ENCODE measurements at places on chromosomes 5 and 9.

GRCh38 chr5:2866662-2867372 lies 115.3 kb upstream of the IRX2 start:
- DNase-seq: no peak

- no peak for DNase-seq
Measured at GRCh38 chr5:102153003-102153759, 142.9 kb downstream of the SLCO4C1 start.

- DNase-seq: no peak
Measured at GRCh38 chr9:89863837-89864236, 259.0 kb downstream of the GADD45G start.

DNA sequence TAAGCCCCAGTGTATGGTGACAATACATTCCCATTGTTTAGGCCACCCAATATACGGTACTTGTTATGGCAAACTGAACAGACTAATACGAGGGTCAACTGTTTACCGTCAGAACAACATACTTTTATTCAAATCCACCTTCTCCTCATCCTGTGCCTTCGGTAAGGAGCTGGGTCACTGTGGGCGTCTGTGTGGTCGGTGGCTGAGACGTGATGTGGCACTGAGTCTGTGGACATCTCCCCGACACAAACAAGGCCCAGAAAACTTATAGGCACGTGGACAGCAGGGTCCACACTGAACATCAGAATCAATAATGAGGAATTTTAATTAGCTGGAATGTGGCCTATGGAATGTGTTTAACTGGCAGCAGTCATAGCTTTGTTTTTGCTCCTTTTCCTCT lies 154.3 kb upstream of the IRX2 start:
- no peak for DNase-seq

- DNase-seq: no peak
Measured at GRCh38 chr9:126546036-126546435, 67.7 kb upstream of the LMX1B start.

- no peak for DNase-seq
Measured at GRCh38 chr5:75659791-75660450, 48.7 kb downstream of the ANKDD1B start.

DNA sequence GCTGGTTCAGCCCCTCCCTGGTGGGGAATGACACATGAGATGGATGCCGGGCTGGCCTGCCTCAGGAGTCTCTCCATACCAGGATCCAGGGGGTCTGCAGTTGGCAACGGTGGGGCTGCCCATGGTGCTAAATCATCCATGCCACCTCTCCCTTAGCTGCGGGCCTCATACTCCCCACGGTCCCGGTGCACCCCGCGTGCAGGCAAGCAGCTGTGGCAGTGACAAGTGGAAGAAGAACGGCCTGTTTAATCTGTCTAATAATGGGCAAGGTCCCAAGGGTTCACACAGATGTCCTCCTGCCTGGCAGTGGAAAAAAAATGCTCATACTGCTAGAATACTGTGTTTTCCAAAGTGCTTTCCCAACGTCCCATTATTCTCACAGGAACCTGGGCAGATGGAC lies 196.9 kb upstream of the PANK3 start:
- DNase-seq: no peak

- no peak for DNase-seq
Measured at GRCh38 chr5:168464214-168464613, 22.1 kb upstream of the RARS1 start.

- no peak for DNase-seq
Measured at GRCh38 chr5:43061352-43062075, 21.4 kb upstream of the ANXA2R start.

GRCh38 chr9:111970827-111971226 lies 74.2 kb downstream of the UGCG start:
- no peak for DNase-seq

DNA sequence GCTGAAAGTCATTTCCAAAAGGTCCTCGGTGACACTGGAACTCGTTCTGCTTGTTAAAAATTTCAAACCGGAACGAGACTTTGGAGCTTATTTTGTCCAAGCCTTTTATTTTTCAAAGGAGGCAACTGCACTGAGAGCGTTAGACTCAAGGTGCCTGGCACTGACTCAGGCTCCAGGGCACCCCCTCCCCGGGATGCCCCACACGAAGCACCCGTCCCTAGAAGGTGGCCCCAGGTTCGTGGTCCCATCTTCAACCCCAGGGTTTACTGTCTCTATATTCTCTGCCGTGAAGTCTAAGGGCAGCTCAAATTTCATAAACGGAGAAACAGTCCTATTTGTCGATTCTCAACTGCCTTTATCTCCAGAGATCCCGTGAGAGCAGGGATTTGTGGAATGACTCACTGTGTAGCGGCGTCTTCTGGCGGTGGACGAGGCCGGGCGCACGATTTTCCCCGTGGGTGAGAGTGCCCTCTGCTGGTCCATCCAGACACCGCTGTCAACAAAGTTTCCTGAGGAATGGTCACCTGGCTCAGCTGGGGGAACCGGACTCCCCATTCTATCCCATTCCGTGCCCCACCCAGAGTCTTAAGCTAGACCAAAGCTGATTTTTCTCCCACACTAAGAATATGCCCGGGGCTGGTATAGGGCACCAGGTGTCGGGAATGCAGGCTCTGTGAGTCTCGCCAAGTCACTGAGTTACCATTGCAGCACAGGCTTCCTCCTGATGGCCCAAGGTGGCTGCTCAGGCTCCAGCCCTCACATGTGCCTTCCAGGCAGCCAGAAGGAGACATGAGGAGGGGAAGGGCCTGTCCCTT lies 27.1 kb upstream of the SLC6A19 start:
- DNase-seq: peak; percentile 71

- no peak for DNase-seq
Measured at GRCh38 chr9:109190151-109190550, 23.1 kb upstream of the FRRS1L start.

- DNase-seq: no peak
Measured at GRCh38 chr5:115377468-115378217, 81.2 kb upstream of the CCDC112 start.

DNA sequence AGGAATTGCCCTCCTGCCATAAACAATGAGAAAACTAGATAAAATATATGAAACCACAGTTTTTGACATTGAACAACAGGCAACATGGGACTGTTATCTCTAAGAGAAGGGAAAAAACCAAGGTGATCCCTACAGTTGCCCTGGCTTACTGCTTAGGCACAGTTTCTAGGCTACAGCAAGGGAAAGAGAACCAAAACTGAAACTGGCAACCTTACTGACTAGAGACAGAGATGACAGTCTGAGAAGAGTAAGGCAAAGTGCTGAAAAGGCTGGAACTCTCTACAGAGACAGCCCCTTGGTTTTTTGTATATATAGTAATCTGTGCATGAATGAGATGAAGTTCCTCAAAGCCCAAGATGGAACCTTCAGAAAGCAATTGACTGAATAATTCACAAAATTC lies 36.2 kb upstream of the REEP2 start:
- DNase-seq: no peak

DNA sequence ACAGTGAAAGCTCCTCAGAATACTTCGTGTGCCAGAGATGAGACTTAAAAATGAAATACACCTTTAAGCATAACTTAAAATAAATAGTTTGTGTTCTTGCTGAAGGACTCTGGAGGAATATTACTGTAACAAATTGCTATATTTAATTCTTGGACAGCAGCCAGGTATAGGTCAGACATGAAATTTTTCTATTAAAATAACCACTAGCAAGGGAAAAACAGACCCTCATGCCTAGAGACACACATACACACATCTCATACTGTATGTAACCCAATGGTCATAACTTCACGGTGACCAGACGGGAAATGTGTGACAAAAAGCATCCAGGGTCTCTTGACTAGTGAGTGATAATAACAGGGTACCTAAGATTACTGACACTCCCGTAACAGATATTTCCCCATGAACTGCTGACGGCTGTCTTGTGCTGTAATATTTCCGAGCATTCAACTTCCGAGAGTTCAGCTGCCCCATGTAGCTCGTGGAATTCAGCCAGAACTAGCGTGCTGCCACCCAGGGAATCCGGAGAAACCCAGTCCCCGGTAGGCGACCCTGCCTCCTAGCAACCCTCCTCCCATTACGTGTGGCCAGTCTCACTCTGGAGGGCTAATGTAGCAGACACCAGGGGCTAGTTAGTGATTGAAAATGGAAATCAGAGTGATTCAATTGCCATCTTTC lies 2295.1 kb upstream of the WWC1 start:
- DNase-seq: no peak

- no peak for DNase-seq
Measured at GRCh38 chr9:116641292-116642059, 45.6 kb upstream of the TRIM32 start.

DNA sequence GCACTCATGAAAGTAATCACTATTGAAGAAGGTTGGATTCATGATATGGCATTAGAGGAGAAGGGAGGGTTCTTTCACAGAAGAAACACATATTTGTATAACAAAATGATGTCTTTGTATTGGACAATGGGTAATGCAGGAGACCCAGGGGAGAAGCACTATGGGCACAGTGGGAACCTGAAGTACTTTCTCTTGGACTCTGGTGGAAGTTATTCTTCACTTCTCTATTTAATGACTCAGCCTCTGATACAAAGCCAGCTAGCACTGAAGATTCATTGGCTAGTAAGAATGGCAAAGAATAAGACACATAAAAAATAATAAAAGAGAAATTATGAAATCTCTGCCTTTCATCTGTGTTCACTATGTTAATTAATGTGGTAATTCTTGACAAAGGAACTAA lies 149.9 kb upstream of the PRR16 start:
- no peak for DNase-seq

DNA sequence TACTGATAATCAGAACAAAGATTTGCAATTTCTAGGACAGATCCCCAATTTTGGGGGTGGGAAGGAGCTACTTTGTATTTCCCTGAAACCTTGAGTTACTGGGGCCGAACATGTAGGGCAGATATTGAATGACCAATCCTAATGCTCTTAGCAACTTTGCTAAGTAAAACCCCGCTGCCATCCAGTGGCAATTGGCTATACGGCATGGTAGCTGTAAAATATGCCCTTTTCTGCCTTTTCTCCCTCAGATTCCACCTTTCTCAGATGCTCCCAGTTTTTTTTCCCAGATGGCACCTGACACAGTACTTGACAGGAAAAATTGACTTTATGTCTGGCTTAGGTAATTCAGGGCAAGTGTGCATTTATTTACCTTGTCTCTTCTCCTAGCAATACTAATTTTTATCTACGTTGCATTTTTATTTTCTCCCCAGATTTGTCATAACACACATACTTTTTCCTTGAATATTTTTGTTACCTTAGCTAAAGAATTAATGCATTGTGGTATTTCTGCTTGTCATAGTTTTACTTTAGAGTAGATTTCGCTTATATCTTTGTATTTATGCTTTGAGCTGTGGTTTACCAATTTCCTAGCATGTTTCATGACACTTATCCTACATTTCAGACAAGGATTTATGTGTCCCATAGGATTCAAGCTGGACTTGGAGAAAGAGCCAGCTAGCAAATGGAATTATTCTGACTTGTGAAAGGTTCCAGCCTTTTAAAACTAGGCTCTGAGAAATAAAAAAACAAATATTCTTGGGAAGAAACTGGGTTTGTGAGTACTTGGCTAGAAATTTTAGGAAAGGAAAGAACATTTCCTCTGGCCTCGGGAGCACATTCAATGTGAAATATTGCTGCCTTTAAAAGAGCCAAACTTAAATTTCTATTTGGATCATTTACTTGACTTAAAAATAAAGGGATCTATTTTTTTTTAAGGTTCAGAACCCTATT lies 37.4 kb downstream of the PIK3R1 start:
- peak; percentile 64 for DNase-seq

DNA sequence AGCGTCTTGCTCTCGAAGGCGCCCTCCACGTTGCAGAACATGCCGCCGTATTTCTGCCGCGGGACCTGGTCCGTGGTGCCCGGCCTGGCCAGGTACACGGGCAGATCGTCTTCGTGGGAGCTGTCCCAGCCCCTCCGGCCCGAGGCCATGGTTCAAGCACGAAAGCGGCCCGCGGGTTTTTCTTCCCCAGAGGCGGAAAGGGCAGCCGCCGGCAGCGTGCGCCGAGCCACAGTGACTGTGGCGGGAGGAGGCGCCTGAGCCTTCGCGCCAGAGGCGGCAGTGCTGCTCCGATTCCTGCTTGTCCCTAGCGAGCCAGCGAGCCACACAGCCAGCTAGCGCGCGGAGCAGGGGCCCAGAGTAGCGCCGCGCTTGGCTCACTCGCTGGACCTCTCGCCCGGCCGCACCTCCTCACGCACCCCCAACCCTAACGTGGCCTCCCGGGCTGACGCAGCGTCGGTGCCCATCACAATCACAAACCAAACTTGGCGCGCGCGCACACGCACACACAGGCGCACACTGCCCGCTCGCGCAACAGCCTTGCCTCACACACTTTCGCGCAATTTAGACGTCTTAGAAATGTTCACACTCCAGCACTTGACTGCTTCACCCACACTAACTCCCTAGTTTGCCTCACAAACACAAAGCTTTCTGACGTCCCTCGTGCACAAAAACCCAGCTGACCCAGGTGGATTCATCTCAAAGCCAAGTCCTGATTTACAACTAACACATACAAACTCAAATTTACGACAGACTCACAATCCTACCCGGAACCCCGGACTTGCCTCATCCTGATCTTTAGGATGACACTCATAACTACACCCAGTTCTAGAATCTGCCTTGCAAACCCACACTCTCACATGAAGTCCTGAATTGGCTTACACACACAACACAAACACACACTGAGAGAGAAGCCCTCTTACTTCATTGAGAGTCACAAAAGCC lies at the start of gene DPYSL3:
DPYSL3 (minus strand) TSS at position 359 of the 942 bp plus-strand sequence; CDS start at position 149, 210 bp downstream.
- peak; percentile 14 for DNase-seq

- DNase-seq: no peak
Measured at GRCh38 chr5:166436872-166437271, 1854.6 kb upstream of the WWC1 start.

GRCh38 chr5:67350618-67351201 lies 154.1 kb upstream of the CD180 start:
- no peak for DNase-seq

DNA sequence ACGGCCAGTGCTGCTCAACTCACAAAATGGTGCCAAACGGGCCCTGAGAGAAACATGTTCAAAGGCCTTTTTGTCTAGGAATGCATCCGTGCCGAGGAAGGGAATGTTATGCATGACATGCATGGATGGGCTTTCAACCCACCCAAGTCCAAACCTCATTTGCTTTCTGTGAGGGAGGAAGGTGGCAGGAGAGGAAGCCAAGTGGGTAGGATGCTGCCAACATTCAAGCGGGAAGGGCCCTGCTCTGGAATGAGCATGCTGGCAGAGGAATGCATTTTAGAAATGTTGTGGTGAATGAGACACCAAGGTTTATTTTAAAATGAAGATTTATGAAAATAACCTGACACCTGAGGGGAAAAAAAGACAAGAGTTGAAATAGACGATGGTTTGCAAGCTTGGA lies 479.1 kb downstream of the CCDC171 start:
- no peak for DNase-seq

DNA sequence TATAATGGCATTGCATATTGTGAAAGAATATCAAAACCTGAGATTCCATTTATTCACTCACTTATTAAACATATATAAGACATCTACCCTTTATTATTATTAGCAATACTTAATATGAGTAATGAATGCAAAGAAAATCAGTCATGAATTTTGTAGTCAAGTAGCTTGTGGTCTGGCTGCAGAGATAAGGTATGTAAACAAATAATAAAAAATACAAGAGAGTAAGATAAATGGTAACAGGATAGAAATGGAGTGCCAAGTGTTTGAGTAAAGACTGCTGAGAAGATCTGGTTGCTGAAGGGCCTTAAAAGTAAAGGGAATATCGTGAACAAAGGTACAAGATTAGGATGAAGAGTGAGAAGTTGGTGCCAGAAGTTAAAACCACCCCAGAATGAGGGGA lies 18.4 kb downstream of the TRIM32 start:
- no peak for DNase-seq
